ENCODE measurements at places on chromosomes 6 and 20.

DNA sequence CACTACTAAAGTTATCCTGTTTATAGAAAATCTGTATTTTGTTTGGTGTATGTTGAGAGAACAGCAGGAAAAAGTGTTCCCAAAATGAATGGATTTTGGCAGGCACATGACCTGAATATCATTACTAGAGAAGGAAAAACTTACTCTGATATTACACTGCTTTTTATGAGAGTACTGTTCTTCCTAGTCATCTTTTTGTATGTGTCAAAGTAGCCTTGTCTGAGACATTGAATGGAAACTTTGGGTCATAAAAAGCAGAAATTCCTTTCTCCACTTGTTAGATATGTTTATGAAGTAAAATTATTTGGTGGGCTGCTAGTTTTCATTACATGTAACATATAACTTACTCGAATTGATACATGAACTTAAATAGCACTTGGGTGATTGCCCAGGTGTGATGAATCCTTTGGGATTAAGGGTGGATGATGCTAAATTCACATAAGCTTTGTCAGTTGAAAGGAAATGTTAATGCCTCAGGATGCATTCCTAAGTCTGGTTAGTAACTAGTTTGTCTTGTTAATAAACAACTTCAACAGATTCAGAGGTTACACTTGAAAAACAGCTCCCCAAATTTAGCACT, 206.7 kb downstream of the CENPW start:
- no peak for DNase-seq

GRCh38 chr20:49563015-49563980, 4.6 kb downstream of the PTGIS start:
- DNase-seq = no peak

DNA sequence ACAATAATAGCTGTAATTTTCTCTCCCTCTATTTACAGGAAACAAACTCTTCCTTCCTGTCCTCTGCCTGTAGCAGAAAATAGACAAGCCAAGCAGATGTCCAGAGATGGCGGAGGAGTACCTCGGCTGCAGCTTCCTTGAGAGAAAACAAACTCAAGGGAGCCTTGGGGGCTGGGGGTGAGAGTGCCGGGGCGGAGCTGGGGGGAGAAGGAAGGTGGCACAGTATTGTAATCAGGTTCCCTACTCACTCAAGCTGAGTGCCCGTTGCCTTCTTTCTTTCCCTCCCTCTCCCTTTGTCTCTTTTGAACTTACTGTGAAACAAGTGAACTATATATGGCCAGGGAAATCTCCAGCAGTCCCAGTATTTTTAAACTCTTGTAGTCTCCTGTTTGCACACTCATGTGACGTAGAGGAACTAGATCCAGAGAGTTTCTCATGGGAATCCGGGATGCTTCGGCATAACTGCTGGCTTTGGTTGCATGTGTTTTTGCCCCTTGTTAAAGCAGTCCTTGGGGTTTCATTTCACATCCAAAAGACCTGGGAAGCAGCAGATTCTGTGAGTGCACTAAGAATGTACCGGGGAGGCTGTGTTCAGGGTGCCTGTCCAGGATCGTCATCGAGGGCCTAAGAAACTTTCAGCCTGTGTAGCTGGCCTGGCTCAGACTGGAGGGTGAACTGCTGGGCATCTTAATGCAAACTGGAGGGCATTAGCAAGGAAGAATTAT, 44.6 kb upstream of the HDDC2 start:
- no peak for DNase-seq

DNA sequence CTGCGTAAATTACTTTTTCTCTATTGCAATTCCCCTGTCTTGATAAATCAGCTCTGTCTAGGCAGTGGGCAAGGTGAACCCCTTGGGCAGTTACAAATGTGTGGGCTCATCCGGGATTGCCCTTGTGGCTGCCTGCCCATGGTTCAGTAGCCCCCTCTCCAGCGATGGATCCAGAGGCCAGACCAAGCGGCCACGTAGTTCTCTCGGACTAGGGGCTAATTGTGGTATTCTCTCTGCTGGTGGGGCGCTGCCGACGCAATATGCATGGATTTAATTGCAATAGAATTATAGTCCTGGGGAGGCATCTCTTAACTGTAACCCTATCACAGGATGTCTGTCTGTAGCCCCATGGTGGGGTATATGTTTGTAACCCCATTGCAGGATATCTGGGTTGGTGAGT, 64.3 kb upstream of the UNC93A start:
- DNase-seq = no peak

- DNase-seq = no peak
These were observed 30.3 kb downstream of the UTRN start for GRCh38 chr6:144315226-144315980.

GRCh38 chr6:109130065-109130464, 34.8 kb downstream of the CEP57L1 start:
- DNase-seq = no peak

DNA sequence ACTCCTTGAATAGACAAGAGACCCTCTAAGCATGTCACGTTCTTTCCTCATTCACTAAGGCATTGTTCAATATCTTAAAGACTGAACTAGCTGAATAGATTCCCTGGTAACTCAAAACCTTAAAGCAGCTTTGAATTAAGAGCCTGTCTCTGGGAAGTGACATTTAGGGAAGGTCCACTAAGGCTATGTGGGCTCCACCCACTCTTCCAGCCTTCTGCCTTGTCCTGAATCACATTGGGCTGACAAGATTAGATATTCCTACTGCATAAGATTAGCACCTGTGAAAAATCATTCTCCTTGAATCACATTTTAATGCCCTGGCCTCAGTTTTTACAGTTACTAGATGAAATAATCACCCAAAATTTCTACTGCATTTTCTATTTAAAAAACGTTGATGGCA, 36.3 kb downstream of the CLIC5 start:
- DNase-seq = no peak

GRCh38 chr20:48667481-48667880, 160.3 kb downstream of the PREX1 start:
- DNase-seq = no peak

DNA sequence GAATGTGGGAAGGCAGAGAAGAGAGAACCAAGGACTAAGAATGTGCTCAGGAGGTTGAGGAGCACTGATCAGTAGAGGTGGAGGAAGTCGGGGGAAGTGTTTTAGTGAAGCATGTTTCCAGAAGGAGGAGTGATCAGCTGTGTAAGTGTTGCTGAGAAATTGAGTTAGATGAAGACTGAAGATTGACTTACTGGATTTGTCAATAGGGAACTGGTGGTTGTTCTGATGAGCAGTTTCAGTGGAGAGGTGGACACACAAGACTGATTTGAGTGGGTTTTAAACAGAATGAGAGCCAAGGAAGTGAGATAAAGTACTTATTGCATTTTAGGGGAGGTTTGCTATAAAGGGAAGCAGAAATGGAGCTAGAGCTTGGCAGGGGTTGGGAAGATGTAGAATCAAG, 182.6 kb downstream of the CDKAL1 start:
- DNase-seq = no peak

DNA sequence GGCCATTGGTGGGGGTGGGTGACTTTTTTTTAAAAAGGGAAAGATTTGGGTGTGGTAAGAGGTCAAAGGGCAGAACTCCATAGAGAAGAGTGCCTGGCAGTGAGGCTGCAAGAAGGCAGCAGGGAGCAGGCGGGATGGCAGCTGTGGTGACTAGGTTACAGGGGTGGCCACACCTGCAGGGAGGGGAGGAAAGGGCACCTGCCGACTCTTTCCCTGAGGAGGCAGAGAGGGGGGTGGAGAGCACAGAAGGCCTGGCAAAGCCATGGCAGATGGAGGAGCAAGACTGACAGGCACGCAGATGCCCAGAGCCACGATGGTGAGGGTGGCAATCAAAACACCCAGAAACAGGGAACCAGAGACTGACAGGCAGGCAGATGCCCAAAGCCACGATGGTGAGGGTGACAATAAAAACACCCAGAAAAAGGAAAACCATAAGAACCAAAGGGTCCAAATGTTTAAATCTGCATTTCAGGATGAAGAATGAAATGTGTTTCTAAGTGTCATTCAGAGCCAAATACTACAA, 19.3 kb downstream of the CST7 start:
- no peak for DNase-seq

DNA sequence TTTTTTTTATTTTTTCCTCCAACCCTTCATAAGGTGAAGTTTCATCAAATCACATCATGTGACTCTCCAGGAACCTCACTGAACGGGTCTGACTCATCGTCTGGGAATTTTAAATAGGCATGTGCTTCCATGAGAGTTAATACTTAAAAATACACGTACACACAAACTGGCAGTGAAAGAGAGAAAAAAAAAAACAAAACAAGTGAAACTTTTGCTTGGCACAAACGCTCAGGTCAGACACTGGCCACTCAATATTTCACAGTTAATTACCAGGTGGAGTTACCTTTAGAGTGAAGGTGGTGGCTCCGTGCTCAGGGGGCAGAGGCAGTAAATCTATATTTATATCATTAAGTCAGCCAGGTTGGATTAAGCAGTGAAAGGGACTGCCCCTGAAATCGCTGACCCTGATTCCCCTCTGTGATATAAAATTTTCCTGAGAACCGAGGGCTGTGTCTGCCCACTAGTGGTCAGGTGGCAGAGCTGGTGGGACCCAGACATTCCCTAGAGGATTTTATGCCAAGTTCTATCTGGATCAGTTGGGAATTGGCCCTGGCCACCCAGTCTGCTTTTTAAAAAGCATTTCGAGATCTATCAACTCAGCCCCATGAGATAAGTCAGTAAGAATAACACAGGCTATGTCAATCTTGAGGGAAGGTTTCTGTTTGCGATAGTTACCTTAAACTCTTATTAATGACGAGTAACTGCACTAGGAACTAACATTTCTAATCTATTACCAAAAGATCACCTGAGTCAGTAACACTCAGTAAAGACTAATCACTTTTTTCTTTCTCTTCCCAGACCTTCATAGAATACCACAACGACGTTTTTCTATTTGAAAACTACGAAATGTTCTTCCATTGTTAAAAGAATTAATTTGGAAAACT, 259.1 kb downstream of the HDGFL1 start:
- DNase-seq = no peak

DNA sequence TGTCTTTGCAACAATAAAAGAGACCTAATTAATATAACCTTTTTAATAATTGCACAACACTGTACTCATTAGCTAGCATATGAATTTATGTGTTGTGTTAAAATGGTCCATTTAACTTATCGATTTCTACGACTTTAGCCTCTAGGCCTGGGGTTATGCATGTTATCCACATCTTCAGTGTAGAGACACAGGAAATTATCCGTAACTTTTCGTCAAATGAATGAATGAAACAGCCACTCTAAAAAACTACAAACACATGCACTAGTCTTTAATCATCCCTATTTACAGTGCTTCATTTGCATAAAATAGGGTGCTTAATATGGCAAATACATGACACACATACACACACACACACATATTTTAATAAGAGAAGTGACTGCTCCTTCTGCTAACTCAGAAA, 22.3 kb upstream of the LMBRD1 start:
- no peak for DNase-seq

DNA sequence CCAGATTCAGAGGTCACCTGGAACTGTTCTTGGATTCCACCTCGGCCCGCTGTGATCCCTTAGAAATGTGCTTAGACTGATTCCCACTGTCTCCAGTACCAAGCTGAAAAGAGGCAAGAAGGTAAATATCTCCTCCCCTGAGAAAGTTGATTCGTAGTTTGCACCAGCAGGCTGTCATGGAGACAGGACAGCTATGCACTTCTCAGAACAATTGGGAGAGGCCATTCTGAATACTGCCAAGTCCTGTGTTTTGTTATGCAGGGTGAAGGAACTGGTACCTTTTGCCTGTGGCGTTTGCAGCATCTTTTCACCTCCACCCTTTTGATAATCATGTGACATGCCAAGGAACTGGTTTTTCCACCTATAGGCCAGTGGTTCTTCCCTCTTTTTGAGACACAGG, 58.2 kb upstream of the RNGTT start:
- DNase-seq = no peak

DNA sequence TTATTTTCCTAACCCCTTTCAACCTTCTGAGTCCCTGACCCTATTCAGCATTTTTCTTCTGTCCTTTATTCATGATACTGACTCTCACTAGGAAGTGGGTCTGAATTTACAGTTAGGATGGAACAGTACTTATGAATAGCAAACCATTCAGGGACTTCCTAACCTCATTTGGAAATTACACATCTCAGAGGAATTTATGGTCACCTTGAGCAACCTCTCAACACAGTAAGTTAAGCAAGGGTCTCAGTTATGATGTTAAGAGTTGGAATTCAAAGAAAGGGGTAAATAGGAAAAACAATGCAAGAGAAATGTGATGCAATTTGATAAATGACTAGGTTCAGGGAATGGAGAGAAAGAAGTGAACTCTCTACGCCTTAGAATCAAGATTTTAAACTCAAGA, 97.3 kb downstream of the GPR6 start:
- DNase-seq = no peak

DNA sequence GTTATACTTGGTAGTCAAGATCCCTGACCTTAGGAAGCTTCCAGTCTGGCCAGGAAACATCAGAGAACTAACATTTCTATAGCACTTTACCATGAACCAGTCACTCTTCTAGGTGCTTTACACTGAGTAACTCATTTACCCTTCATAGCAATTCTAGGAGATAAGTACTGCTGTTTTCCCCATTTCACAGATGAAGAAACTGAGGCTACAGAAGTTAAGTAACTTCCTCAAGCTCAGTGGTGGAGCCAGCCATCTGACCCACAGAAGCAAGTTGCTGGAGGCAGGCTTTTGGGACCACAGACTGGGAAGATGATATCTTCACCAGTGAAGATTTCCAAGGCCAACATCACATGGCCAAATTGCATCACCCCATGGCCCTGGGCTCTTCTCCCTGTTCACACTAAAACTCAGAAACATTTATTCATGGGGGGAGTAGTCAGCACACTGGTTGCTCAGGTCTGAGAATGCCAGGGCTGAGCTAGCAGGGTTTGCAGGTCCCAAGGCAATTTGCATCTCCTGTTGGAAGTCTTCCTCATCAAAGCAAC, 70.3 kb downstream of the UNC5CL start:
- no peak for DNase-seq

- no peak for DNase-seq
These were observed 16.1 kb downstream of the TP53INP2 start for GRCh38 chr20:34720266-34720665.

GRCh38 chr6:85669735-85670194, 27.1 kb upstream of the SYNCRIP start:
- DNase-seq = no peak

Measured in stimulated activated CD8-positive, alpha-beta memory T cell treated with anti-CD3 and anti-CD28 coated beads, Interleukin-2, amount 100 ng/mL, for 48 hours (primary cell).